ENCODE measurements at places on chromosomes 3 and 15.
A peak's percentile ranks its signal among the peaks of the same experiment; 100 is the strongest.

- no peak for DNase-seq
Observed at GRCh38 chr3:177735431-177735830, 538.1 kb upstream of the TBL1XR1 start.

- DNase-seq, result peak; percentile 68
Observed at GRCh38 chr3:12287727-12288181, 1.1 kb upstream of the PPARG start.

- DNase-seq, result no peak
Observed at GRCh38 chr15:65476903-65477302, 40.6 kb downstream of the DPP8 start.

GRCh38 chr3:118089563-118089962 lies 945.1 kb downstream of the IGSF11 start:
- DNase-seq, result no peak

Measured in cardiac muscle cell (in vitro differentiated cells and primary cell).